Hepatic stellate cell (primary cell): ENCODE measurements at places on chromosomes 5 and 9.

- DNase-seq: peak; percentile 64
These were observed 162.2 kb downstream of the SREK1 start for GRCh38 chr5:66306105-66306843.

GRCh38 chr5:108730617-108731340, 16.9 kb upstream of the FER start:
- no peak for DNase-seq

GRCh38 chr9:135604437-135605237, 34.7 kb downstream of the GLT6D1 start:
- no peak for DNase-seq

DNA sequence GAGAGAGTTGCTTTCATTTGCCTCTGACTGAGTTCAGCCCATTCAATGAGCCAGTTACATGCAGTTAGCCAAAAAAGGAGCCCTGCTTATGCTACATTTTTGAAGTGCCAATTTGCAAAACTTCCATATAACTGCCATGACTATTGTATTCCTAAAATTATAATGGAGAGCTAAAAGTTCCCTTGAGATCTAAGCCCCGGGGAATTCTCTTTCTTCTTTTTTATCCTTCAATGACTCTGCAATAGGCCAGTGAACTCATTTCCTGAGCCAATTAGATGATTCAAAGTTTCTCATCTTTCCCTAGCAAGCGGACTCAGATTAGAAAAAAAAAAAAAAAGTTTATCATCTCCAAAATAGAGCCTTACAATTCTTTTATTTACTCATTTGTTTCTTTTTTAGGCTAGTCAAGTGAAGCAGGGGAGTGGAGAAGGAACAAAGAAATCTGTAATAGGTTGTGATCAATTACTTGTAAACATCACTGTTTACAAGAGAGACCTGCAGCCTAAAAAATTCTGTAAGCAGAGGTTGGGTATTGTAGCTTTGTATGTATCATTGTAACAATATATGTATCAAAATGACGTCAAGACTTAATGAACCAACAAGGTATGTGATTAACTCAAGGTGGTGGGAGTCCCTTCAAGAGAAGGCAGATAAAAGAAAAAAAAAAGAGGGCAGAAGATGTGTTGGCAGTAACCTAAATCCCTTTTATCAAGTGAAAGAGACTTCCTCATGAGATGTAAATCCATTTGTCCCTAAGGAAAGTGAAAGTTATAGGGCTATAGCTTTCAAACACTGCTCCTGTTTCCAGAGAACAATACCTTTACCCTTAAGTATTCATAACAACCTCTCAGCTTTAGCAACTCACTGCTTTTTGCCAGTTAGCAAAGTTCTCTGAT, 48.7 kb upstream of the HOMER1 start:
- DNase-seq: no peak

DNA sequence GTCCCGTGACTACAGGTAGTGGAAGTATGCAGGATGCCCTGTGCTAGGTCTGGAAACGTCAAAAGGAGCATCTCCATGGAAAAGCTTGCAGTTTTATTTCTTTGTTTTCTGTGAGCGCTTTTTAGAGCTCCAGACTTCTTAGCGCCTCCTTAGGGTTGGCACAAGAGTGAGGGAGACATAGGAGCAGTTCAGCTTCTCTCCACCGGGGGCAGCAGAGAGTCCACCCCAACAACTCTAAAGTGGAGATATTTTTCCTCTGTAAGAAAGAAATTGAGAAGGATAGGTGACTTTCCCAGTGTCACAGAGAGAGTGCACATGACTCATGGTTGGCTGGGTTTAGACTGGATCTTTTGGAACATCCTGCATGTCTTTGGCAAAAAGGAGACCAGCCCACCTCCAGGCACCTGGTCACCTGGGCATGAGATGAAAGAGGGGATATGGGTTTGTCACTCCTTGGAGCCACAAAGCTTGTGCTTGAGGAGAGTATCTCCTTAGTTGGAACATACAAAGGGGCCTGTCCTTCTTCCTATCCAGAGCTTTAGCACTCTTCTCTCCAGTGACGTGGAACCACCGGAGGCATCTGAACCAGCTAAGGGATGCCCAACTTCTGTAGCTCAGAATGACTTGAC, 637.7 kb downstream of the SEMA5A start:
- no peak for DNase-seq

DNA sequence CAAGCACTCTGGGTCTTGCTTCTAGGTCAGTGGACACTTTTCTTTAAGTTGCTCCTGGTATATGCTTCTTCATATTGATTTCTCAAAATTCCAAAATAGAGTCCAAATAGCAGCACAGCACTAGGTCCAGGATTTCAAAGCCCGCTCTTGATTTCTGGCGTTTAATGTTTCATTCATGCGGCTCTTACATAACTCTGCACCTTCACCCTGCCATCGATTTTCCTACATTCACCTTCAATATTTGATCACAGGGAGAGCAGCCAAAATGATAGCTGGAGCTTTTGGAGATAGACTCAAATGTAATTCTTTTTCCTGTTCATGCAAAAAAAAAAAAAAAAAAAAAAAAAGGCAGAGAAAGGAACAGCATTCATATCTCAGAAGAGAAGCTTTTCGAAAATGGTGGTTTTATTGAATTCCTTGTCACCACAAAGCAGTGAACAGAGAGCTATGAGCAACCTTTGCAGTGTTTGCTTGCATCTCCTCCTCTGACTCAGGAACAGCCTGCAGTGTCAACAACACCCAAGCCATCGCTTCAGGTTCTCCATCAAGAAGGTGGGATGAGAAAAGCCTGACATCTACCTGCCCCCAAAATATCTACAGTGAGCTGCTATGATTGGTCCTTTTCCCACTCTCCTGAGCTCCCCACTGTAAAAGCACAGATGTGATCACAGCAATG, 97.8 kb downstream of the MED10 start:
- DNase-seq: no peak

DNA sequence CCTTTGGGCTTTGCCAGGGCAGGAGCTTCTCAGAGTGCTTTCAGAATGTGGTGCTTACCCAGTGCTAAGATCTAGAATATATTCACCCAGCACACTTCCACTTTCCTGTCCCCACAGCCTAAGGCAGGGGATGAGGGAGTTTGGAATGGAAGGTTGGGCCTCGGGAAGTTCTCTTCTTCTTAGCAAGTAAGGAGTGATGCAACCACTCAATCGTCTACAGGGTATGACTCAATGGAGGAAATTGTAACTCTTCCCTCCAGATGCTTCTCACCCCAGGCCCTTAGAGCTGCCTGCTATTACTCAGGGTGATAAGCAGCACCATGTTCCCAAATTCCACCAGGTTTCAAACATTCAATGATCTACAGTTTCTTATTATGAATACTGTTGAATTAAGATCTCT, 30.8 kb upstream of the AGGF1 start:
- DNase-seq: no peak

- DNase-seq: no peak
These were observed 19.8 kb downstream of the JADE2 start for GRCh38 chr5:134545070-134545868.

- DNase-seq: peak; percentile 2
These were observed 85.4 kb downstream of the TMEM167A start for GRCh38 chr5:82991678-82992323.

GRCh38 chr5:36628695-36629094, 22.3 kb downstream of the SLC1A3 start:
- DNase-seq: no peak

DNA sequence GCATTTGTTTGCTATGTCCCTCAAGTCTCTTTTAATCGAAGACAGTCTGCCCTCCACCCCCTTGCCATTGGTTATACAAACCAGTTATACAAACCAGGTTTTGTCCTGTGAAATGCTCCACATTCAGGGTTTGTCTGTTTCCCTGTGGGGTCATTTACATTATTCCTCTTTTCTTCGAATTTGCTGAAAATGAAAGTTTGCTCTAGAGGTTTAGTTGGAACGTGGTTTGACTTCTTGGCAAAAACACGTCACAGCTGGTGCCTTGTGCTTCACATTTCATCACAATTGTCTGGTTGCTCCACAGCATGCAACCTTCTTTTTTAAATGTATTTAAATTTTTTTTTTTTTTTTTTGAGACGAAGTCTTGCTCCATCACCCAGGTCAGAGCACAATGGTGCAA, 4.2 kb upstream of the HAVCR2 start:
- no peak for DNase-seq

DNA sequence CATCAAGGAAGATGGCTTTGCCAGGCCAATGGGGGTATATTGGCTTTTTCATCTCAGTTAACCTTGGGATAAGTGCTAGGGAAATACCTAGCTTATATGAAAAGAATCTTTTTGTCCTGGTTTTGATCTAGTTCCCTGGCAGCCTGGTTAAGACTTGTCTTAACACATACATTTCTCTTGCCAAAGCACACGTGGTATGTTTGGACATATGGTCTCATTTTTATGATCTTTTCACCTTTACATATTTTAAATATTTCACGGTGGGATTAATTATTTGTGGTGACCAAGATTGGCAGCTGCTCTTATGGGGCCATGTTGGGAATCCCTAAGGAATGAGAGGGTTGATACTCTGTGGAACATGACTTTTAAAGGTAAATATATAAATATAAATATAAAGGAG, 312.5 kb downstream of the NPR3 start:
- no peak for DNase-seq

GRCh38 chr5:101068298-101068697, 165.2 kb upstream of the ST8SIA4 start:
- no peak for DNase-seq

DNA sequence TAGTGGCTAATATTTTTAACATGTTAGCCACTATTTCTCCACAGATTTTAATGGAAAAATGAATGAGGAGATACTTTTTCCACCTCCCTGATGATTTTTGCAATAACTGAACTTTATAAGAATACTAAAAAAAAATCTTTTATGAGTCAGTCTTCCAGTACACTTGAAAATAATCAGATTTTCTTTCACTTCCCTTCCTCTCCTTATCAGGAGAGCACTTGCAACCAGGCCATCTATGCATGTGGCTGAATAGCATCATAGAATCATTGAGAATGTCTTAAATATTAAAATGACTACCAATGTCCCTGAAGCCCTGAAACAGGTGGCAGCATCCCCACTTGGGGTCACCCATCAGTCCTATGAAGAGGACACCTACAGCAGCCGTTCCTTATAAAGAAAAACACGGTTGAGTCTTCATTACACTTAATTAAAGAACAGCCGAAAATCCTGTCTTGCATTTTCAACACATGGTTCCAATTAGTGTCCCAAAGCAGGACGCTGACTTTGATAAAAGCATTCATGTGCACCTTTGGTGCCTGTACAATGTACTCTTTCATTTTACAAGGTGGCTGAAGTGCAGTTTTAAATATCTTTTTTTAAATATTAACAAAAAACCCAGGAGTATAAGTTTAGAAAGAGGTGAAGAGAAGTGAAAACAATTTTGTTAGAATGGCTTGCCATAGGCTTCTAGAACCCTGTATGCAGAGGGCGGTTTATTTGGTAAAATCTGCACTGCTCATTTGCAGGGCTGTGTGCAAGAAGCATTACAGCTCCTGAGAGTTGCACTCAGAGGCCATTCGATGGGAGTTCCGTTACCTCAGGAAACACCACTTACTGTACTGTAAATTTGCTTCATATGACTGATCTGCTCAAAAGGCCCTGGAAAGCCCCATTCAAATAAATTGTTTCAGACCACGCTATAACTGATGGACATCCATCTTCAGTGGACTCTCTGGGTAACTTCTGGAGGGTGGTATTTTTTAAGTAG, 106.9 kb upstream of the VCAN start:
- DNase-seq: no peak

DNA sequence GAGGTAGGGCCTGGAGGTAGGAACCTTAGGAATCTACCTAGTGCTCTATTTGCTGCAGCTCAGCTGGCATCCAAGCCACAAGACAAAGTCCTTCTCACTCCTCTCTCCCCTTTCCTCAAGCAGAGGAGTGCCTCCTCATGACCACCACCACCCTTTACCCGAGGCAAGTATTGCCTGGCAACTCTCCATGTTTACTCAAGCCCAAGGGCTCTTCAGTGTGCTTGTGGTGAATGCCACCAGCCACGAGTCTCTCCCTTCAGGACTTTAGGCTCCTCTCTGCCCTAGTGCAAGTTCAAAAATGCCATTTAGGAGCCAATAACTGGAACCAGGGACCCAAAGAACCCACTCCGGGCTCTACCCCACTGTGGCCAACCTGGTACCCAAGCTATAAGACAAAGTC, 514.5 kb upstream of the RGMB start:
- DNase-seq: no peak

- peak; percentile 11 for DNase-seq
These were observed 41.6 kb downstream of the SPIN1 start for GRCh38 chr9:88429595-88430430.

DNA sequence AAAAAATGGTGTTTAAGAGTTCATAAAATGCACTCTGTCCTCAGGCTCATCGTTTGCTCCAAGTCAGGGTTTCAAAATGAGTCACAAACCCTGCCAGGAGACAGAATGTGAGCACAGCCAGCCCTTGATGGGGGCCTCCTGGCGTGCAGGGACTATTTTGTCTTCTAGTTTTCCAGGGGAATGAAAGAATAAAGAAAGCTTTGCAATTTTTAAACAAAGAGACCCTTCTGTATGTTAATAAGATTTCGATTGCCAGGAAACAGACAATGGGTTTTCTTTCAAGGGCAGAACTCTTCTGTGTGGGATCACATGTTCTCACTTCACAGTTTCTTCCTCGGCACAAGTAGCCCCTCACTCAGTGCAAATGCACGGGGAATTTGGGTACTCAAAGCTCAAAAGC, 121.4 kb upstream of the C6 start:
- no peak for DNase-seq

DNA sequence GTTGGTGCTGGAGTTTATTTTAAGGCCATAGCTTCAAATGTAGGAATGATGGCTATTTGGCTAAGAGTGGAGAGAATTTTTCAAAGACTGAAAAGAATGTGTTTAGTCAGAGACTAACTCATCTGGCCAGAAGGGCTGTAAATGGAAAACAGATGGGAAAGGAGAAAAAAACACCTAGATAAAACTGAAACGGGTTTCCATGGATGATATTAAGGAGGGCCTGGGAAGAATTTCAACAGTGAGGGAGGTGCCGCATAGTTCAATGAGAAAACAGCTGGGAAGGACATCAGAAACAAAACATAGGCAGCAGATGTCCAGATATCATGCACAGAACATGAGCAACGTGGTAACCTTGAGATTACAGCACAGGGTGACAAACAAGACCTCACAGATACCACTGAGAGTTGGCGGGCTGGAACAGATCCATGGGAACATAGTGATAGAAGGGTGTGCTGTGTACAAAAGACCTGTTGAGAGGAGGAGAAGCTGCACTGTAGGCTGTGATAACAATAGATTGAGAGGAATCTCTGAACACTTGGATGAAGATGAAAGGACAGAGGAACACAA, 31.2 kb upstream of the RAD23B start:
- DNase-seq: peak; percentile 51
